ENCODE measurements at places on chromosomes 6 and 20. TPM values are rescaled to one million over a fixed set of nuclear protein-coding genes. Genes with fewer than 3 reads are reported as not detected.
A peak's percentile ranks its signal among the peaks of the same experiment; 100 is the strongest.

The ZSCAN31 gene
- 8.4 TPM for total RNA-seq

The ULBP2 gene
- 0.71 TPM for total RNA-seq

The SLC35F1 gene
- 1.6 TPM for total RNA-seq

The DPPA5 gene
- total RNA-seq: not detected

The EYS gene
- total RNA-seq: 0.44 TPM

The DYNLT2 gene
- total RNA-seq: 1.1 TPM

The XKR7 gene
- not detected for total RNA-seq

The KCNK15 gene
- 2.6 TPM for total RNA-seq

The MUC21 gene
- not detected for total RNA-seq

- DNase-seq: no peak
These were observed 18.7 kb downstream of the SRXN1 start for GRCh38 chr20:634148-634925.

GRCh38 chr6:139762587-139763031 is 388.2 kb upstream of the CITED2 start:
- no peak for DNase-seq

DNA sequence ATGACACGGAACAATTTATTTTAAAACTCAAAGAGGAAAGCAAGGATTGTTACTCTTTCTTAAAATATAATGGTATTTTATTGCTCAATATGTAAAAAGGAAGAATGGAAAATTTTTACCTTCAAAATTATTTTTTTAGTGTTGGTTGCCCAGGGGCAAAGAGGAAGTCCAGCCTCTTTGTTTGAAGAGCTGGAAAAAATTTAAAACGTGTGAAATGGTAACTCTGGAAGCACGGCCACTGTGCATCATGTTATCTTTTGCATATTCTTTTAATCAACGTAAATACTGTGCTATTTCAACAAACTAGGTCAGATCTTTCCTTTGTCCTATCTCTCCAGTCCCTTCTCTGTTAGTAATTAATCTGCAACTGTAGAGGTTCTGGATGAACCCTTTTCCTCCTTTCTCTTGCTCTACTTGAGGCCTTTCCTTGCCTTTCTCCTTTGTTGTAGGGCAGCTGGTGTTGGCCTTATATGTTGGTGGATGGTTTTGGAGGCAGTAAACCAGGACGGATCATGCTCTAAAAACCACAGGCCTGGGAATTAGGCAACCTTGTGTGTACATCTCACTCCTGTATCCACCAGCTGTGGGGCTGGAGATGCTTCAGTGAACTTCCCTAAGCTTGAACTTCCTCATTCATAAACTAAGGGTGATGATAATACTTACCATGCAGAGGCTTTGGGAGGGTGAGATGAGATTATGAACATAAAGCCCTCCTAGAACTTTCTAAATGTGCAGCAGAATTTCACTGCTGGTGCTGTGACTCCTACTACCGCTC is 143.3 kb downstream of the PRL start:
- DNase-seq: no peak

DNA sequence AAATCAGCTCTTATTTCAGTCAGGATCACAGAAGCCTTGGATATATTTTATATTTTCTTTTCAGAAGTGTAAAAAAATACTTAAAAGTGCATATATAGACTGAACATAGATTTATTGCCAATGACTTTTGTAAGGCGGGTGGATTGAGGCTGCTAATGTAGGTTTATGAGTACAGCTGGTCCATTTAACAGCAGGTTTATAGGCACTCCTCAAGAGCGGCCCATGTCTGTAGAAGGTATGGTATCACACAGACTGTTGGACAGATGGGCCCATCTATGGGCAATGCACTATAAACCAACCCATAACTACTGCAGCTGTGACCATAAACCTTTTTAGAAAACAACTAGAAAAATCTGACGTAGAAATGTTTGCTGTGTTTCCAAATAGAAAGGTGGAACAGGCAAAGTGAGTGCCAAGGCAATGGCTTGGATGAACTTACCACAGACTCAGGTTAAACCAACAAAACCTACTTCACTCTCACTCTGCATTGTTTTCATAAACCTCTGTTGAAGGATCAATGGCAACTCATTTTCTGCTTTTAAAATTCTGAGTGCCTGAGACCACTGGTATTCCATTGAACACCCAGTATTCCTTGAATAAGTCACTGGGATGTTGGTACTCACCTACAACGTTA is 170.6 kb upstream of the EYA4 start:
- no peak for DNase-seq

- DNase-seq: no peak
These were observed 29.9 kb upstream of the FAM210B start for GRCh38 chr20:56328861-56329260.

GRCh38 chr20:1871807-1872458 is 23.3 kb upstream of the SIRPA start:
- no peak for DNase-seq

- peak; percentile 52 for DNase-seq
These were observed 16.9 kb upstream of the MTG2 start for GRCh38 chr20:62165762-62166399.

DNA sequence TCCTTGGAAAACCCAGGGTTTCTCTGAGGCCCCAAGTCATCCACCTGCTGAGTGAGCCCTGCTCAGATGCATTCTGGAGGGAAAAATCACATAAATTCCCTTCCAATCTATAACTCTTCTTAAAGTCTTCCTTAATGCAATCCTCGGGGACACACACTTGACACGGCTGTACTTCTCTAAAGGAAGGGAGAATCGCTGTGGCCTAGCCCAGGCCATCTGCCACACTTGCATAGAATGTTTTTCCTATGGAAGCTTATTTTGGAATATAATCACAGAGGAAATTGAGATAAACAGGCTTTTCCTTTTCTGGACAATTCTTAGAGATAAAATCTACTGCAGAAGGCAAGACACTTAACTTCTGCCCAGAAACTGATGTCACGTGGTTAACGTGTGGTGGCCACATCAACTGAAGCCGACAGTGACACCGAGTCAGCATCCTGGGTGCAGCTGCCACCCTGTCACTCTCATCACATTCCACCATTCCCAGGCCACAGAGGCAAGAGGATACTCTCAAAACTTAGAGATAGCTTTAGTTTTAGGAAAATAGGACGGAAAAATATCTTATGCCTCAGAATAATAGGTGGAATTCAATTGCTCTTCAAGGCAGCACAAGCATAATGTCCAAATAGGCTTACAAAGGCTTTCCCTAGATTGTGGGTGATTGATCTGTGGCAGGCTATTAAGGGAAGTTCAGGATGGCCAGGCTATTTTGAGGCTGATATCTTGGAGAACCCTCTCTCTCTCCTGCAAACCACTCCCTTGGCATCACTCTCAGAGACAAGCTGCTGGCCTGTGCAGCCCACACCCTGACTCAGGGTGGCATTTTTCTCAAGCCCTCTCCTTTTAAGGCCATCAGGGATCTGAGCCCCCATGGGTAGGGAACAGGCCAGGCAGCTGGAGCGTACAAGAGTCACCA is 29.6 kb downstream of the PSMB1 start:
- no peak for DNase-seq

GRCh38 chr20:25750765-25751696 is 54.4 kb upstream of the ZNF337 start:
- peak; percentile 41 for DNase-seq

DNA sequence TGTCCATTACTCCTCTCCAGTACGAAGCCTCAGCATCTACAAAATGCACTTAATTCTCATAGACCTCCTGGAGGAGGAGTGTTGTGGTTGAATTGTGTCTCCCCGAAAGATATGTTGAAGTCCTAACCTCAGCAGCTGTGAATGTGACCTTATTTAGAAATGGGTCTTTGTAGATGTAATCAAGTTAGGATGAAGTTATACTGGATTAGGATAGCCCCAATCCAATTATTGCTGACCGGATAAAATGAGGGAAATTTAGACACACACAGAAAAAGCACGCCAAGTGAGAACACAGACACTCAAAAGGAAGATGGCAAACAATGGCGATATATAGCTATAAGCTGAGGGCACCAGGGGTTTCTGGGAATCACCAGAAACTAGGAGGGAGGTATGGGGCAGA is 64.2 kb upstream of the FAM184A start:
- DNase-seq: no peak

DNA sequence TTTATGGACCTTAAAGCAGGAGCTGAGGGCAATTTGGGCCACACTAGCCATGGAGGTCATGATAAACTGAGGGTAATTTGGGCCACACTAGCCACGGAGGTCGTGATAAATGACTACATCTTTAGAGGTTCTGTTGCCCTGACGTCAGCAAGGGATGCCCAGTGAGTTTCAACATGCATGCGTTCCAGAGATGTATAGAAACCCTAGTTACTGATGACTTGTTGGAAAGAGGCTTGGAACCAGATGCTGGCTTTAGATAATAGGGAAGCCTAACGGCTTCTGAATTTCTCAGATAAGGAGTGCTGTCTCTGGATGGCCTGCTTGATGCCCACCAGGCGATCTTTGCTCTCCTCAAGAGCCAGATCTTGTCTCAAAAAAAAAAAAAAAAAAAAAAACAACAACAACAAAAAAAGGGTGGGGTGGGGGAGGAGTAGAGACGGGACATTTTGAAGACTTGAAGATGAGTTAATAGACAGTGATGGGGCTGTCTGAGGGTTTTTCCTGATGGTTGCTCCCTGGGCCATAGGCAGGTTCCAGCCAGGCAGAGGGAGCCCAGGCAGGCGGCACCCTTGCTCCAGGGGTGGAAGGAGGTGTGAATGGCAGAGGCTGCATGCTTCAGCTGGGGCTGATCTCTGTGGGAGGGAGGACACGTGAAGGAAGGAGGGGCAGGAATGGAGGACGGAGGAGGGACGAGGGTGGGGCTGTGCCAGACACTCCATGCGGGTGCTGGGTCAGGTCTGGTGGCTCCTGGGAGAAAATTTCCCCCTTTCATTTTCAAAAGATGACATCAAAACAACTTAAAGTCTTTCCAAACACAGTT is 27.0 kb upstream of the FRMD1 start:
- DNase-seq: peak; percentile 8

GRCh38 chr6:158067436-158068015 is 85.9 kb downstream of the SYNJ2 start:
- DNase-seq: no peak

DNA sequence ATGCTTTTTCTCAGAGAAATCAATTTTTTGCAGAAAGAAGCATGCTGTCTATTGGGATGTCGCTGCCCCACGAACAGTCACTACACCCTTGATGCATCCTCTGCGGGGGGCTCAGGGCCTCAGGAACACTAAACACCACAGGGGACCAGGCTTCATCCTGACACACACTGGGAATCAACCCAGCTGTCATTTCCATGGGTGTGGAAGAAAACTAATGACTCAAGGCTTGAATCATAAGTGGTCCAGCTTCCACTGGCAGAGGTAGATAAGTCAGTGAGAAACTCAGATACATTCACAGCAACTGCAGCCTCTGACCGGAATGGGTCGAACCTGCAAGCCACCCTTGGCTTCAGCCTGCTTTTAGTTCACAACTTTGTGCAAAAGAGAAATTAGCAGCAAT is 81.3 kb upstream of the SPTLC3 start:
- no peak for DNase-seq

DNA sequence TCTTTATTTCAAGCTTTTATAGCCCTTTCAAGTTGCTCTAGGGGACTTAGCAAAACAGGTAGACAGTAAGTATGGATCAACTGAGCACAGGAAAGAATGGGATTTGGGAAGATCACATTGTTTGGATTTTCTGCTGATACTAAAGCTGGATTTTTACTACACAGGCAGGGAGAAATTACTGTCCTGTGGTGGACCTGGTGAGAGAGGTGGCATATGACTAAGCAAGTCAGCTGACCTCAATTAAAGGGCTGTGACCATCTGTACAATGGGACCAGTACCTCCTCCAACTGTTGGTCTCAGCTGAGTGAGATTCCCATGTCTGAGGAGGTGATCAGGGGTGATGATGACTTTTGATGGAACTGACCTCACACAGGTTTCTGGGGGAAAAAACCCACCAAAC is 28.0 kb downstream of the RREB1 start:
- no peak for DNase-seq

All from left cardiac atrium (tissue), 4 donors.